ENCODE measurements at places on chromosomes 4 and X.

- DNase-seq = no peak
Observed at GRCh38 chr4:110135523-110135922, 62.9 kb downstream of the ELOVL6 start.

- DNase-seq = no peak
Observed at GRCh38 chr4:51884055-51884454, 41.1 kb downstream of the DCUN1D4 start.

DNA sequence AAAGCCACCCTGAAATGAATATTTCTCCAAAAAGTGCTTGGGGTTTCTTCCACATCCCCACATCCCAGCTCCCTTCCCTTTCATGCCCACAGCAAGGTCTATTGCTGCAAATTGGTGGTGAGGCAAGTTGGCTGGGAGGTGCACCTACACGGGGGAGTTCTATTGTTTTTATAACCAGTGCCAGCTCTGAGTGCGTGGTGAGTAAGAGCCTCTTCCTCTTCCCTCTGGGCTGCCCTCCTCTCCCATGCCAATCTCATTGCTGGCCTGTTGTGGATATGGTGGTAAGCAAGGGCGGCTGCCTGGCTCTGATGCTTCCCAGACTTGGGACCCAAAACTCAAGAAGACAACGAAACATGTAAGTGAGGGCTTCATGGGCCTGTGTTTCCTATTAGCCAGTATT lies 204.3 kb downstream of the SHROOM3 start:
- DNase-seq = no peak

DNA sequence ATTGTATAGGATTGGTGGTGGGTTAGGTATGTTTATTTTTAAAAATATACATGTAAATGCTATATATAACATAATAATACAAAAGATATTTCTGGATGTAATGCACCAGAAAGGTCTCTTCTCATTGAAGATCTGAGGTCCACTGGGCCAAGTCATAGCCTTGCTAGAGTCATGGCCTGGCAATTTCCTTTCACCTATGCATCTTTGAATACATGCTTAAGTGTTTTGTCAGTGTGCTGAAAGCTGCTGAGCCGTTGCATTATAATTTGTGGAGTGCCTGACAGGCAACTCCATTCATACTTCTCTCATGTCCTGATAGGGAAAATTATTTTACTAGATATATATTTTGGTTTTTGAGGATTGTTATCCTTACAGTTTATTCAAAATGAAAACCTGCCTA lies 410.2 kb upstream of the CT83 start:
- no peak for DNase-seq

DNA sequence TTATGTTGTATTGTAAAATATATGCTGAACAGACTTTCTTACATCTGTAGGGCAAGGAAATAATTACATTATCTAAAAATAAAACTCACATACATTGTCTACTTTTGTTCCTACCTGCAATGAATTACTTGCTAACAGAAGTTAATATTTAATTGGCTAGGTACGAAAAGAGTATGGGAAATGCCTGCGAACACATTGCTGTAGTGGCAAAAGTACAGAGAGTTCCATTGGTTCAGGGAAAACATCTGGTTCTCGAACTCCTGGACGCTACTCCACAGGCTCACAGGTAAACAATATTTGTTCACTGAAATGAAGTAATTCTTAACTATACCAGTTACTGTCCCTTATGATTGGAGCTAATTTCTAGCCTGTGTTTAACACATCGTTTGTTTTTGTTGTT lies 837.4 kb downstream of the ADGRL3 start:
- no peak for DNase-seq

- no peak for DNase-seq
Observed at GRCh38 chr4:150447356-150447755, 134.6 kb upstream of the MAB21L2 start.

DNA sequence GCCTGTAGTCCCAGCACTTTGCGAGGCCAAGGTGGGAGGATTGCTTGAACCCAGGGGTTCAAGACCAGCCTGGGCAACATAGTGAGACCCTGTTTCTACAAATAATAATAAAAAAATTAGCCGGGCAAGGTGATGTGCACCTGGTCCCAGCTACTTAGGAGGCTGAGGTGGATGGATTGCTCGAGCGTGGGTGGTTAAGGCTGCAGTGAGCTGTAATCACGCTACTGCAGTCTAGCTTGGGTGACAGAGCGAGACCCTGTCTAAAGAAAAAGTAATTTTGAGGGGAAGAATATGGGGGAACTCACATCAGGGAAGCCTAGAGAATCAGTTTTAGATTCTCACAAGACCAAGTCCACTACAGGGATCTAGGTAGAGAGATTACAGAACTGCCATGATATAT lies 28.9 kb upstream of the LCORL start:
- no peak for DNase-seq

DNA sequence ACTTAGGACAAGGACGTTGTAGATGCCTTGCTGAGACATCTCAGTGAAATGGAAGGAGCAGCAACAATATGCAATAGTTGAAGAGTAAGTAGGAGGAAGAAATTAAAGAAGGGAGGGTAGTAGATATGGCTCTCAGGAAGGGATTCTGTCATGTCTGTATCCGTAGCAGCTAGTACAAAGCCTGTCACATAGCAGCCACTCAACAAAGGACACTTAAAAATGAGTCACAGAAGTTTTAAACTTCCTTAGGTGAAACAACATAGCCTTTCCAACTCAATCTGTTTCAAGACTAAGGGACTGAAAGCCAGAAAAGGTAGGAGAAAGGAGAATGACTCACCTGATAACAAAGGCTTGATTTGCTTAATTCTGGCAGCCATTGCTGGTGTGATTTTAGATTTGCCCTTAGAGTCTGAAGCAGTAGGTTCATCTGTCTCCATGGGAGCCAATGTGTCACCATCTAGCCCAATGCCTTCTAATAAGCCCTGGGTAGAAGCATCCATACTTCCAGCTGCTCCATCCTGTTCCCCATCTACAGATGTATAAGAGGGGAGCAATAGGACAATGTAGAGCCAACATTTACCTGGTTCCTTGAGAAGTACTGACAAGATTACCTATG lies 86.6 kb downstream of the HUWE1 start:
- DNase-seq = no peak

GRCh38 chr4:79854856-79855502 lies 218.1 kb downstream of the ANTXR2 start:
- no peak for DNase-seq

DNA sequence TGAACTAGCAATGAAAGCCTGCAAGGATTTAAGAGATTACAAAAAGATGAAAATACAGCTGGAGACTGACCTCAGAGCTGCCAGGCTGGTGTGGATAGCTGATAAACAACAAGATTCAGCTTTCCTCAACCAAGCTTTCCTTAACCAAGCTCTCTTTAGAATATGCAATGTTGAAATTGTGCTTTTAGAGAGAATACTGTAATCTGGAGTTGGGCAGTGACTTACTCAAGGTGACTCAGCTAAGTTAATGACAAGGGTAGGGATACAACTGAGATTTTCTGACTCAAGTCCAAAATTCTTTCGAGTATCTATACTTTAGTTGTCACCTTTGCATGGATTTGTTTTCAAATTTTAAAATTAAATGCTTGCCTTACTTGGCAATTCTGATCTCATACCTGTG lies 98.0 kb downstream of the AMMECR1 start:
- DNase-seq = no peak

DNA sequence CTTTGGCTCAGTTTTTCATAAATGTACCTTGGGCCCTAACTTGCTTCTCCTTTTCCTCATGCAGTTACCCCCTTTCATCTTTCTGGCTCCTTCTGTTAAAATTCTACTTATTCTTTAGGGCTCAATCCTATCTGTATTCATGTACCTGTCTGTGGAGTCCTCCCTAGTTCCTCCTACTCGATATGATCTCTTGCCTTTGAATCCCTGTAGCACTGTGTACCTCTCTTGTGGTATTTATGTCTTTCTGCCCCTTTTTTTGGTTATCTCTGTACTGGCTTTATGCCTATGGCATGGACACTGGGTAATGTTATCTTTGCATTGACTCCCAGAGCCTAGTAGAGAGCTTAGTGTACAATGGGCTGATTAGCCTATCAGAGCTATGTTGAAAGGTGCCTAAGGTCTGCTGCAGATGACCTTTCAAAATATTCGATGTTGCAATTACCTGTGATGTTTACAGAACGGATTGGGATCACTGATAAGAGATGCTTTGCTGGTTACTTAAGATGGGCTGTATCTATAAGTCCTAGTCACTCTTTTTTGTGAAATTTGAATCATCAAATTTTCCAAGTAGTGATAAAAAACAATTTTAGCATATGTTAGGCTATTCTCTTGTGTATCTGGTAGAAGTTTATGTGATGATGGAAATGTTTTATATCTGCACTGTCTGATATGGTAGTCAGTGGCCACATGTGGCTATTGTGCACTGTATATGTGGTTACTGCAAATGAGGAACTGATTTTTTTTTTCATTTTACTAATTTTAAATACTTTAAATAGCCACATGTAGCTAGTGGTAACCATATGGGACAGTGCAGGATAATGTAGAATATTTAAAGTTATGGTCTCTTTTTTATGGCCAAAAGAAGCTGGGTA lies 33.5 kb downstream of the TMEM164 start:
- no peak for DNase-seq

DNA sequence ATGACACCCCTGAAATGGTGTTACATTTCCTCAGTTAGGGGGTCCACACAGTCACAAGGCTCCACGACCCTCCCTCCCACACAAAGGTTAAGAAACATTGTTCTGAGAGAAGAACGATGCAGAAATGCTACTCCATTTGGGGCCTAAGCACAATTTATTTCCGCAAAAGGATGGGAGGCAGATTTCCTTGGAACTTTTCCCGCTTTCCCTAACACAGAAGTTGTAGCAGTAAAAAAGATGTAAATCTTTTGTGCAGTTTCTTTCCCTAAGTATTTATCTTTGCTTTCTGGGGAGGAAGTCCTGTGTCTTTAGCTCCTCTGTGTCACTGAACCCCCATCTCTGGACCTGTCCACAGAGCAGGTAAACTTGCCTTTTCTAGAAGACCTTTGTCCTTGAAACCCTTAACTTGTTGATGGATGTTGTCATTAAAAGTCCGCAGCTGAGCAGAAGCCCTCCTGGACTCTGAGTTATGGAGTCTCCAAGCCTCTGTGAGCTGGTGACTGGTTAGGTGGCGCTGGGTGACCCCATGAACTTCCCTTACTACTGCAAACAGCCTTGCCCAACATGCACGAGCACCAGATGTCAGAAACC lies 67.2 kb upstream of the SHISA3 start:
- DNase-seq = no peak

- no peak for DNase-seq
Observed at GRCh38 chr4:125432078-125432477, 117.3 kb downstream of the FAT4 start.

GRCh38 chr4:25330905-25331808 lies 18.6 kb downstream of the ZCCHC4 start:
- DNase-seq = peak; percentile 43

GRCh38 chr4:108030332-108030731 lies 40.6 kb downstream of the HADH start:
- peak; percentile 74 for DNase-seq

DNA sequence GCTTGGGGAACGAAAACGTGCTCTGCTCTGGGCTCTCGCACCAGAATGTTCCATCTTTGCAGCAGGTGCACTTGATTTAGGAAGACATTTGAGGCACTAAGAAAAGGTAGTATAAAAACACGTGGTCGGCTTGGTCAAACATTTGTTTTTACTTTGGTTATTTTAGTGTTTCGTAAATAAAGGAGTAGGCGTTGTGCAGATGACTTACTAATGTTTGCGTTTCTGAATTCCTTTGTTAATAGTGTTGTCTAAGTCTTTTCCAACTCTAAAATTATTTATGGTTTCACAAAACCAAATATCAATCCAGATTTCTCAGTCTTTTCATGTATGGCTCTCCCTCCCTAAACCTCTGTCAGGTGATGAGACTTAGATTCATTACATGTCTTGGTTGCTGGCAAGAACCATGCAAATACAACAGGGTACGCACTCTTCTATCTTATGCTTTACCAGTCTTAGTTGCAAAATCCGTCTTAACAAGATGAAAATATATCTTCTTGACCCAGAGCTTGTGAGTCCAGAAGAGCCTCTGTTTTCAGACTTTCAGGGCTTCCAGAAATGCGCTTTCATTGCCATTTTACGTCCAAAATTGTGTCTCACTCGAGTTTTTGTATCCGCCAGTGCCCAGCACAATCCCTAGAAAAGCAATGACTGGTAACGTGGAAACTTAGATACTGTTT lies 686 bp downstream of the MTHFD2L start:
- DNase-seq = no peak

- DNase-seq = no peak
Observed at GRCh38 chr4:113604955-113605354, 156.6 kb downstream of the CAMK2D start.

DNA sequence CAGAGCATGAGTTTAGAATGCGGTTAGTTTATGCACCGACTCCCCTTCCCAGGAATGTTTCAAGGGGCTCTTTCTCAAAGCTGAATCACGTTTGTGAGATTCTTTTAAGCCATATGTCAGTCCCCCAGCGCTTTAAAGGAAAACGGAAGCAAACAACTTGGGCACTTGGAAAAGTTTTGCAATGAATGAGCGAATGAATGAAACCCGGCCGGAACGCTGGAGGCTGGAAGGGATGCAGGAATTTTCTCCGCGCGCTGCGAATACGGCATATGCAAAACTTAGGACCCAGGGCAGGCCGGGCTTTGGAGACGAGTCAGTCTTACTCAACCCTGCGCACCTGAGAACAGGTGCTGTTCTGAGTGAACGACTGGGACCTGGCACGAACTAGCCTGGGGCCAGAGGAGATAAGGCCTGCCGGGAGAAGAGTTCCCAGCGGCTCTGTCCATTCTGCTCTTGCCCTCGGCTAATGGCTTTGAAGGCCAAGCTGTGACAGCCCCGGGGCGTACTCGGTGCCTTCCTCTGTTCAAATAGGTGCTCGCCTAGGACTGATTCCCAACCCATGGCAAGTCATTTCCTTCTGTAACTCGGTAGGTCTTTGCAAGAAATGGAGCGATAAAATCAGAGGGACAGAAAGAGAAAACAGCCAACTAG lies 743 bp upstream of the NRK start:
- DNase-seq = no peak

GRCh38 chrX:147846676-147847075 lies 65.0 kb upstream of the FMR1 start:
- DNase-seq = no peak

GRCh38 chr4:177574446-177574845 lies 132.2 kb upstream of the AGA start:
- no peak for DNase-seq

DNA sequence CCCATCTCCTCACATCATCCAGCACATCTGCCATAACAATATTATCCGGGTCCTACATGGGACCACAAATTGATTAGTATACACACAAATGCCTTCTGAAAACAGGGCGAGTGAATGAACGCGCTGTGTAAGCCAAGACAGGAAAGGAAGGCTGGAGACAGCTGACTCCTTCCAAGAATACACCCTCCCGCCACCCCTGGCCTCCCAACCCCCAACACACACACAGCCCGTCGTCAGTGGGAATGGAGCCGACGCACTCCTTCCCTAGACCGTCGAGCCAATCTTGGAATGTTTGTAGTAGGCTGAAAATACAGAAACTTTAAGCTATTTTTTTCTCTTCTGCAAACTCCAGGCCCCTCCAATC lies 319 bp upstream of the MAGEH1 start:
- peak; percentile 6 for DNase-seq

Measured in activated CD4-positive, alpha-beta T cell treated with anti-CD3 and anti-CD28 coated beads, Interleukin-2, amount 50 U/mL, for 16 hours (primary cell).